Activated CD8-positive, alpha-beta T cell treated with anti-CD3 and anti-CD28 coated beads, Interleukin-2, amount 10 ng/mL, durations not matched to agents 7 days and 5 days (primary cell): ENCODE measurements at places on chromosomes 5 and 9. TPM values are rescaled to one million over a fixed set of nuclear protein-coding genes. Genes with fewer than 3 reads are reported as not detected.

Gene CD180
- not detected for total RNA-seq

Gene KCNV2
- total RNA-seq, result not detected

- no peak for DNase-seq
Measured at GRCh38 chr5:179852993-179853547, 5.5 kb downstream of the MRNIP start.

- DNase-seq, result no peak
Measured at GRCh38 chr5:94254214-94254613, 364.2 kb downstream of the KIAA0825 start.

DNA sequence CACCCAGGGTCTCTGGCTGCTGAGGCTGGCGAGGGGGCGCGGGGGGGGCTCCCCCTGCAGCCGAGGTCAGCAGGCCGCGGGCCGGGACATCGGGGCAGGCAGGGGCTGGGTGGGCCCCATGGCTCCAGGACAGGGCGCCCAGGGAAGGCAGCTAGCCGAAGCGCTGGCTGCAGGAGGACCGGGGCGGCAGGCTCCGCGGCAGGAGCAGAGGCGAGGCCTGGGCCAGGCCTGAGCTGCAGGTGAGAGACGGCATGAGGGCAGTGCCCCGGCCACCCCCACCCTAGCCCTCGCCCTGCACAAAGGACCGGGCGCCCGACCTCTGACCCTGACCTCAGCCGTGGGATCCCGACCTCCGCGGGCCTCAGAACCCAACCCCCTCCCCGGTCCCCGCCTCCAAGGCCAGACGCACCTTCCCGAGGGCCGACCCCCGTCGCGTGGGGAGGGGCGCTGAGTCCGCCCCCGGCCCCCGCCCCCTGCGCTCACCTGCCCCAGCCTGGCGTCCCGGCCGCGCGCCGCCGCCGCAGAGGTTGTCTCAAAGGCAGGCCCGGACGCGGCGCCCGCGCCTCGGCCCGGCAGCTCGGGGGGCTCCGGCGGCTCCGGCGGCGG, 431 bp downstream of the RNF208 start:
- DNase-seq, result no peak
